Hematopoietic multipotent progenitor cell treated with erythropoietin and hydrocortisone succinate and interleukin-3 and kit ligand, for 8 days (in vitro differentiated cells): ENCODE measurements at places on chromosomes 4 and X.

DNA sequence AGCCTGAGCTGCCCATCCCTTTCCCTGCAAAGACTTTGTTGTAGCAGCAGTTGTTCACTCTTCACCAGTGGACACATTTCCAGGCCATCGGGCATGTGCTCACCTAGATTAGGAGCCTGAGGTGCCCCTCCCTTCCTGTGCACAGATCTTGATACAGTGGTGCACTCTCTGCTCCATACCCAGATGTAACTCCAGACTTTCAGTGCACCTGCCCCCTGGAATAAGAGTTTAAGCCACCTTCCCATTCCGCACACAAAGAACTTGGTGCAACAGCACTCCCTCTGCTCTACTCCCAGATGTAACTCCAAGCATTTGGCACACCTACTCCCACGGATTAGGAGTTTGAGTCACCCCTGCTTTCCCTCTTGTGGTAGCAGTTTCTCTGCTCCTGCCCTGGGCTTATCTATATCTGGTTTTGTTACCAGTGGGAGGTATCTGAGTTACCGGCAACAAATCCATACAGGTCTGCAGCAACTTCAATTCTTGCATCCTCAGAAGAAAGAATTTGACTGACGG, 36.0 kb upstream of the PLK4 start:
- DNase-seq = peak; percentile 85

- peak; percentile 42 for DNase-seq
These were observed 333.9 kb upstream of the FSTL5 start for GRCh38 chr4:162497564-162498167.

DNA sequence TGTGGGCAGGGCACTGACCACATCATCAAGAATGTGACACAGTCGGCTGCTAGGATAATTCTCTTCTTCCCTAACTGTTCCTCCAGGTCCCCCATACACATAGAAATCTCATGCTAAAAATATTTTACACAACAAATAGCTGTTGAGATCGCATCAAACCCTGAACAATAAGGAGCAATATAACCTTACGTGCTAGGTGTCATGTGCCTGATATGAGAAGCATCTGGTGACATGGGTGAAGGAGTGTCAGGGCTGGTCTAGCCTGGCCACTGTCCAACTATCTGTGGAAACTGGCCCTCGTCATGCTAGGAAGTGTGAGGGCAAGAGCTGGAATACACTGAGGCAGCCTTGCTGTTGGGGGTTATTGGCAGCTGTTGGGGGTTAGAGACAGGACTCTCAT, 167.3 kb upstream of the PGRMC2 start:
- DNase-seq = peak; percentile 58

DNA sequence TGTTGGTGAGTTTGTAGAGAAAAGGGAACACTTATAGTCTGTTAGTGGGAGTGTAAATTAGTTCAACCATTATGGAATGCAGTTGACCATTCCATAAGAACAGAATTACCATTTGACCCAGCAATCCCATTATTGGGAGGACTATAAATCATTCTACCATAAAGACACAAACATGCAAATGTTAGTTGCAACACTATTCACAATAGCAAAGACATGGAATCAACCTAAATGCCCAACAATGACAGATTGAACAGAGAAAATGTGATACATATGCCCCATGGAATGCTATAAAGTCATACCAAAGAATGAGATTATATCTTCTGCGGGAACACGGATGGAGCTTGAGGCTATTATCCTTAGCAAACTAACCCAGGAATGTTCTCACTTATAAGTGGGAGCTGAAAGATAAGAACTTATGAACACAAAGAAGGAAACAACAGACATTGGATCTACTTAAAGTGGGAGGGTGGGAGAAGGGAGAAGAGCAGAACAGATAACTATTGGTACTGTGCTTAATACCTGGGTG, 1819.2 kb upstream of the ADGRL3 start:
- DNase-seq = no peak

GRCh38 chr4:142345924-142346323, 500.2 kb downstream of the INPP4B start:
- DNase-seq = no peak

DNA sequence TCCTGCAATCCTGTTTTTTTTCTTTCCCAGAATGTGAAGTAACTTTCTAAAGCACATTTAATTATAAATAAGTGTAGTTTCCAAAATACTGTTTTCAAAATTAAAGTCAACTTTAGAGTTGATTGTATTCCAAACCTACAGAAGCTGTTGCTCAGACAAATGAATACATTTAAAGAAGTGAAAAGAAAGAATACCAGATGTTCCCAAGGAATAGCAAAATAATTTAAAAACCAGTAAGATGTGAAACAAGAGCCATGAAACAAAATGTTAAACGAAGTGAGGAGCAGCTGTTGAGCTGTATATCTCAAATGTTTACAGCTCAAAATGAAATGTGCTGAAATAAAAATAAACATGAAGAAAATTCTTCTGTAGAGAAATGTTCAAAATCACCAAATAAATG, 627.4 kb upstream of the NDST4 start:
- no peak for DNase-seq

DNA sequence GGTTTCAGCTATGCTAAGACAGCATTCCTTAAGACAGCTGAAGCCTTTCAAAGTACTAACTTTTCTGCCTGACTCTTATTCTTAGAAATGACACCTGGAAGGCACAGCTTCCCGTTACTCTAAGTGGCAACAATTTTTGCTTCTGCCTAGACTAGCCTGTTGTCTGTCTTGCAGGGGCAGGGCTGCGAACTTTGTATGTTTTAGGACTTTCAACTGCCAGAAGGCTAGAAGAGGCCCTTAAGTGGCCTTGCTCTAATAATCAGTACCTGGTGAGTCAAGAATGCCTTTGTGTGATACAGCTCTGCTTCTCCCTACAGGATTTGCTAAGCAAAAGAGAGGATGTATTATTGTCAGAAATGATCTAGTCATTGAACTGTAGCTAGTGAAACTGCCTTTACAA, 30.0 kb upstream of the TFDP3 start:
- no peak for DNase-seq

DNA sequence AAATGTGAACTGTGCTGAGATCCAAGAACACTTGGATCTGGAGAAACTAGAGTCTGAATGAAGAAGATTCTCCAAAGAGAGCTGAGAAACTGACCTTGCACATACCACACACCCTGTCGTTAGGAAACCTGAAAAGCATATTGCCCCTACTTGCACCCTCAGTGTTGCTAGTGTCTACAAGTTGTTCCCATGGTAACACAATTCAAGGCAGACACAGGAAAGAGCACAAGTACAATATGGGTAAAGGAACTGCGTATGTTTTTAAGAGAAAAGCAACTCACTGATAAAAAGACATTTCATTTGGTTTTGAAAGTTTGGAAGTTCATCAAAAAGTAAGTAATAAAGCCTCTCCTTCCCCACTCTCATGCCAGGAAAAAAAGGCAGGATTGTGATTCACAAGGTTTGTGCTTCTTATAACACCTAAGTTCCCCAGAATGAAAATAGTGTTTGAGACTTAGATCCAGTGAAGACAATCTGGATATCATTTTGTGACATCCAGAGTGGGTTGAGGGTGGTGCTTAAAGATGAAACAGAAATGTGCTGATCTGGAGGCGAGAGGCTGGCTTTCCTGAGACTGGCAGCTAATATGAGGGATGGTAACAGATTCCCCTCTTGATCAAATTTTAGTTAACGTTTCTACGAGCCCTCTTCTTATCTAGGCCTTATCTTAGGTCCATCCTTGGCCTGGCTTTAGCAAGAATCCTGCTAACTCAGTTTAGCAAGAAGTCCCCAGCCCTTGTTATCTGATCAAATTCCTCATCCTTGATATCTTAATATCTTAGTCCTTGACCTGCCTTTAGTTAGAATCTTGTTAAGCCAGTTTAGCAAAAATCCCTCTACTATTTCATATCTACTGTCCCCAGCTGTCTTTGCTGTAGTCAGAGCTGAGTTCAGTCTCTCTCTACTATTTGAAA, 42.3 kb downstream of the NIPAL1 start:
- no peak for DNase-seq

- DNase-seq = no peak
These were observed 41.6 kb upstream of the TLR3 start for GRCh38 chr4:186027405-186027804.

DNA sequence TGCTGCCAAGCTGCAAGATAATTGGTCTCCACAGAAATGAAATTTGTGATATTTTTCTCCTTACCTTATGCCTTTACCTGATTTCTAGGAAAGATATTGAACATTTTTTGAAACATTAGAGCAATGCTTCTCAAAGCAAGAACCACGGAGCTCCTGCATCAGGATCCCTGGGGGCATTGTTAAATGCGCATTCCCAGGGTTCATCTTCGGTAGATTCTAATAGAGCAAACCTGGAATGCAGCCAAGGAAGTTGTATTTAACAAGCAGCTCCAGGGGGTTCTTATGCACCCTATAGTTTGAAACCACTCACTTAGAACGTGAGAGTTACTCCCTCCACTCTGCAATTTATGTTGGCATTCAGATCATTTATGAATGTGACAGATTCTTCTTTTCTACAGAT, 126.2 kb downstream of the SLC39A8 start:
- DNase-seq = no peak

DNA sequence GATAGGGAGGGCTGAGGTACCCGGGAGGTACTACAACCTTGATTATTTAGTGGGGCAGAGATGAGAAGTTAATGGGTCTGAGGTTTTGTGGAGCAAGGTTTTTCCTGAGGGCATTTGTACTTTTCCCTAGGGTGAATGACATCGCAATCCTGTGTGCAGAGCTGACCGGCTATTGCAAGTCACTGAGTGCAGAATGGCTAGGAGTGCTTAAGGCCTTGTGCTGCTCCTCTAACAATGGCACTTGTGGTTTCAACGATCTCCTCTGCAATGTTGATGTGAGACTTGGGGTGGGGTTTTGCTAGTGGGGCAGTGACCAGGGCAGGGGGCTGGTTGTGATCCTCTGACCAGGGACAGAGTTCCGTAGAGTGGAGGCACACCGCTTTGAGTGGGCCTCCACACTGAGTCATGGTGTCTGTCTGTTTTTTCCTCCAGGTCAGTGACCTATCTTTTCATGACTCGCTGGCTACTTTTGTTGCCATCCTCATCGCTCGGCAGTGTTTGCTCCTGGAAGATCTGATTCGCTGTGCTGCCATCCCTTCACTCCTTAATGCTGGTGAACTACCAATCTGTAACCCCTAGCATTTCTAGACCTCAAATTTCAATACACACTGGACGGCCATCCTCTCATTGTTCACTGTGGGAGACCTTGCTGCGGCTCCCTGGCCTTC, 9.9 kb downstream of the MED12 start:
- no peak for DNase-seq

DNA sequence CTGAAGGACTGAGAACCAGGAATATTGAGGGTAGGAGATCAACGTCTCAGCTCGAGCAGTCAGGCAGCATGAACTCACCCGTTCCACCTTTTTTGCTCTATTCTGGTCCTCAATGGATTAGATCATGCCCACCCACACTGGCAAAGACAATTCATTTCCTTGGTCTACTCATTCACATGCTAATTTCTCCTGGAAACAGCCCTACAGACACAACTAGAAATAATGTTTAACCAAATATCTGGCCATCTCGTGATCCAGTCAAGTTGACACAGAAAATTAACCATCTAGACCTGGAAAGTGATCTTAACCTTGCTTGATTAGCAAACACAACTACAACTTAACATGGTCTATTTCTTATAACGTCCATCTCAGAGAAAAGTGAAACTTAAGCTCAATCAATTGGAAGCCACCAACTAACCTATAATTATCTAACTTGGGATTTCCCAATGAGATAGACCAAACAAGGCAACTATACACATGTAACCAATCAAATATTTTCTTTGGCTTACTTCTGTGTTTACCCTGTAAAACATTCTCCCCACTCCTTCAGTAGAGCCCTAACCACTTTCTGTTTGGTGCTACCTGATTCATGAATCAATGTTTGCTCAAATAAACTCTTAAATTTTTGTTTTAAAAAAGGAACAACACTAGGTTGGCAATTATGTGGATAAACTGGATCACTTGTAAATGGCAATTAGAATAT, 69.7 kb upstream of the MAMLD1 start:
- DNase-seq = no peak

- DNase-seq = peak; percentile 56
These were observed 1414.7 kb upstream of the TENM3 start for GRCh38 chr4:180828455-180829018.

DNA sequence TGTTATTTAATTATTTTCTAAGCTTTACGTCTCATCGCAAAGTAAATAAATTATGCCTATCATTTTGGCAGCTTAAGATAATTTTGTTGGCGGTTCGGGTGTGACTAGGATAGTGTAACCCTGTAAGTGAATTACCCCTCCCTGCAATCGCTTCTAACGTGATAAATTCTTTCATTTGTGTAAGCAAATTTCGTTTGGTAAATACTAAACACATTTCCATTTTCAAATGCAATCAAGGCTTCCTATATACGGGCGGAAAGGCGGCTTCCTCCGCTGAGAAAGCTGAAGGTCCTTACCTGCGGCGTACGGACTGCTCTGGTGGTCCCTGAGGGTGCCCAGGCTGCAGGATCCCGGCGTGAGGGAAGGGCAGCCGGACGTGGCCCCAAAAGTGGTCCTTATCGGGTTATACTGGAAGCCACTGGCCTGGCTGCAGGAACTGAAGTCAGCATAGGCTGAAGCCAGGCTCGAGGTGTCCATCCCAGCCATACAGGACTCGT, 403 bp downstream of the PHOX2B start:
- no peak for DNase-seq

- peak; percentile 67 for DNase-seq
These were observed 227.7 kb downstream of the BCOR start for GRCh38 chrX:39869846-39870601.

GRCh38 chrX:68916891-68917290, 88.1 kb downstream of the EFNB1 start:
- no peak for DNase-seq

DNA sequence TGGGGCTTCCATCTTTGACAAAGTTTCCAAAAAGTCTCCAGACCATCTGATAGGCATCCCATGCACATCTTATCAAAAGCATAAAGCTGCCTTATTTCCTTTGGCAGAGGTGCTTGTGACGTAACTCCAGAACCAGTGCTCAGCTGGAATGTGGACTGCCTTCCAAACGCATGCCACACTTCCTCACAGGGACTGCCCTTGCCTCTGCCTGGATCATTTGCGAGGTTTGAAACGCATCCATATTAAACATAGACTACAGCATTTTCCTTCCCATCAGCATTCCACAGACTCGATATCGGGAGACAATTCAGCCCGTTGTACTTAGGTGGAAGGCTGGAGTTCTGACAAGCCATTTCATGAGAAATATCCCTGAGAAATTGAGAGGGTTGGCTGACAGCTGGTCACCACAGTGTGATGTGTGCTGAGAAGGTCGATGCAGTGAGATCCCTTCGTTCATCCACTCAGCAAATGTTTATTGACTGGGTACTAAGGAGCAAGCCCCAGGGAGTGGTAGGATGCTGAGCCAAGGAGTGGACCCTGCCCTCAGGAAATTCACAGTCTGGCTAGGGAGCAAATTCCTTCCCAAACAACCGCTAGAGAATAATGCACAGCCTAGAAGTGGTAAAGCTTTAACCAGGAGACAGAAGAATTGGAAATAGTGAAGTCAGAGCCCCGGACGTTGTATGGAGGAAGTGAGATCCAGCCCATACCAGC, 376.0 kb downstream of the BCOR start:
- no peak for DNase-seq

GRCh38 chr4:142355421-142355930, 490.6 kb downstream of the INPP4B start:
- no peak for DNase-seq
